ENCODE measurements at places on chromosomes 6 and 20.

DNA sequence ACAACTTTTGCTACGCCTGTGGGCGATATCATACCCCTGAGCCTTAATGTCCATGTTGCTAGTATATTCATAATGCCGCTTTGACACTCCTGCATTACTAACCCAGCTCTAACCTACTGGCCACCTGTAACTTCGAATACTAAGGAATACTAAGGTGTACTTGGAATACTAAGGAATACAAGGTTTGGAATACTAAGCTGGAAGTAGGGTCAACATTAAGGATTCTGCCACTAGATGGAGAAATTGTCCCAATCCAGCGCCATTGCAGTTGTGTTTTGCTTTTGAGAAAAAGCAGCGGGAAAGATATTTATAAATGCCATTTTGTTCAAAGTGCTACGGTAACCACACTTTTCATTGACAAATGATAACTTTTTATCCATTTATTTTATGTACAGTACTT lies 10.7 kb downstream of the TBXT start:
- no peak for DNase-seq

GRCh38 chr6:32111424-32112066 lies 2.4 kb upstream of the TNXB start:
- DNase-seq: no peak

DNA sequence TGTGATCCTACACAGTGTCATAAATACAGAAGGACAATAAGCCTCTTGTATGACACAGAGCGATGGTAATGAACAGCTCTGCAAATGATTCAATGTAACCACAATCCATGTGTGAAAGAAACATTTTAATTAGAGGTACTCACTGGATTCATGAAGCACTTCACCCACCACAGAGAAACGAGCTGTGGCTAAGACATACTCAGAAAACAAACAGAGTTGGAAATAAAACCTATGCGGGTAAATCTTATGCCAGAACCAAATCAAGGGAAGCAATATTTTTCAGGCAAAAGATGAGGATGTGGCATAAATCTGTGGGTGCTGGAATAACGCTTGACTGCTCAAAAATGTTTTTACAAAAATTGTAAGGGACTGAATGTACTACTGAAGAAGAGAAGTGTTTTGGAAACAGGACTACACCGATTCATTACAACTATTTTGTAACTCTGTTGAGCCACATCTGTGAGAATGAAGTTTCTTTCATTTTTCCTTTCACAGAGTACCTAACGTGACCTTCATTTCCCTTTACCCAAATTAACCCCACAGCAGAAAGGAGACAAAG lies 112.1 kb downstream of the WDR27 start:
- DNase-seq: no peak

DNA sequence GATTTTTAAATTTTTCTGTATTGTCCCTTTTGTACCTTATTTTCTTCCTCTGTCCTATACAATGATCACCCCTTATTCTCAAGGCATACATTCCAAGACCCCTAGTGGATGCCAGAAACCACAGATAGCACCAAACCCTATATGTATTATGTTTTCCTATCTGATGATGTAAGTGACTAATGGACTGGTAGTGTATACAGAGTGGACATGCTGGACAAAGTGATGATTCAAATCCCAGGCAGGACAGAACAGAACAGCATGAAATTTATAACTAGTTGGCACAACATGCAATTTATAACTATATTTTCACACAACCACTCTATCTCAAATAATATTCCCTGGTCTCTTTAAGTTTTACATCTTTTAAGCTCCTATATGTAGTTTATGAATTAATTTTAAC lies 205.6 kb upstream of the FLRT3 start:
- DNase-seq: no peak

DNA sequence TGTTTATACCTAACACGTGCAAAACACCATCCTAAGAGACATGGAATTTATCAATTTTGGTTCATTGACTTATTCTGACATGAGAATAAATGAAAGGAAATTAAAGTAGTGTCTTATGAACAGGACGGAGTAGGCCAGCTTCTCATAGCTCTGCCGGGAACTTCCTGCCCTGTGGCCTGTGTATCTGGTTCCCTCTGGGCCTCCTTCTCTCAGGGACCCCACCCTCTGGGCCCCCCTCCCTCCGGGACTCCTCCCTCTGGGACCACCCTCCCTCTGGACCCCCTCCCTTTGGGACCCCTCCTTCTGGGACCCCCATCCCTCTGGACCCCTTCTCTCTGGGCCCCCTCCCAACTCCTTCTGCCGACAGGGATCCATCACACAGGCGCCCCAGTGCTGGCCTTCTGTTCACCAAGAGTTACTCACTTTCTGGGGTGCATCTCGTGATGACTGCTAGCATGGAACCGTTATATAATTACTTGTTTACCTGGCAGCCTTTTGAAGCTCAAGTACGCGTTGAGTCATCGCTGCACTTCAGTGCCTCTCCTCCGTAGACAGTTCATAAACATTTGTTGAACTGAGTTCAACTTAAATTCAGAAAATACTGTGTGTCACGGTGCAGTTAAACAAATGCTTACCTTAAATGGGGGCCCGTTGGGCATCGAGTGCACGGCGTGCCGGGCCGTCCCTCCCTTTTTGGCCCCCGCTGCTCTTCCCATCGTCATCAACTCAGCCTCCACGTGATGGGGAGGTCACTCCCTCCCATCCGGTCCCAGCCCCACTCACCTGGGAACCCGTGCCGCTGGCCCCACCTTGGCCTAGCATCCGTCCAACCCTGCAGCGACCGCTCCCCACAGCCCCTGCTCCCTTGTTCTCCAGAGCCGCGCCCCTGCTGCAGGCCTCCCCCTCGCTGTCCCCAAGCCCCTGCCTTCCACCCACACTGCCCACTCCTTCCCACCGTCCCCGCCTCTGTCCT lies 8.1 kb downstream of the CCR6 start:
- DNase-seq: no peak

- DNase-seq: no peak
Observed at GRCh38 chr20:25014816-25015215, 22.3 kb upstream of the APMAP start.

DNA sequence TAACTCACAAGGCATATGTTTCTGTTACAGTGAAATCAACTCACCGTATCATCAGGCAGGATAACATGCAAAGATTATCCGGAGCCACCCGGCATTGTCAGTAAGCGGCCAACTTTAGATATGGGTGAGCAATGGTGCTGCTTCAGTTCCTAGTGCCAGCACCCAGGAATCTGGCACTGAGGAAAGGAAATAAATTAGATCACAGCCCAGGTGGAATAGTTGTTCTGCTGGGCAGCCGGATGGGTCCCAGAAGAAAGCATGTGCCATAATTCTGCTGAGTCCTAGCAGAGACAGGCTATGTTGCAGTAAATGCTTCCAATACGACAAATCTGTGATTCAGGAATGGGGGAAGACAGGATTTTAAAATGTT lies 183.6 kb upstream of the SPTLC3 start:
- DNase-seq: no peak

DNA sequence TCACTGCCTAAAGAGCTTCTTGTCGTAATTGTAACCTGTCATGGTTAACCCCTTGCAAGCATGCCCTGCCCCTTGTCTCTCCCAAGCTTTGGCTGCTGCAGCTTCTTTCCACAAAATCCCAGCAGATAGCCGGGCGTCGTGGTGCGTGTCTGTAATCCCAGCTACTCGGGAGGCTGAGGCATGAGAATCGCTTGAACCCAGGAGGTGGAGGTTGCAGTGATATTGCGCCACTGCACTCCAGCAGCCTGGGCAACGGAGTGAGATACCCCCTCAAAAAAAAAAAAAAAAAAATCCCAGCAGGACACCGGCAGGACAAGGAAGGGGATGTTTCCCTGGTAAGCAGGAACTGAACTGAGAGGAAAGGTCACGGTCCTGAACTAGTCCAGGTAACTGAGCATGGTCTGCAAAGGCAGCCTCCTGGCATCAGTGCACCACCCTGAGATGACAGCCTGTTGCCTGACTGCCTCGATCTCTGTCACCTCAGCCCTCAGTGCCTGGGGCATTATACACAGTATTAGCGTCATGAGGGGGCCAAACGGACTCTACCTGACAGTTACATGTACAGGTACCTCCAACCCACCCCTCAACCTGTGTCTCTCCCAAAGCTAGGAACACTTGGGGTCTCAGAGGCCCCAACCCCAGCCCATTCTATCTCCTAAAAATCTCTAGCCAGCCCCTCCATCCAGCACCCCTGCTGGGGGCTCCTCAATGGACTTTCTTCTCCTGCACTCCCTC lies 1.8 kb downstream of the LZTS3 start:
- no peak for DNase-seq

GRCh38 chr20:62394248-62395245 lies 7.6 kb downstream of the RPS21 start:
- no peak for DNase-seq

DNA sequence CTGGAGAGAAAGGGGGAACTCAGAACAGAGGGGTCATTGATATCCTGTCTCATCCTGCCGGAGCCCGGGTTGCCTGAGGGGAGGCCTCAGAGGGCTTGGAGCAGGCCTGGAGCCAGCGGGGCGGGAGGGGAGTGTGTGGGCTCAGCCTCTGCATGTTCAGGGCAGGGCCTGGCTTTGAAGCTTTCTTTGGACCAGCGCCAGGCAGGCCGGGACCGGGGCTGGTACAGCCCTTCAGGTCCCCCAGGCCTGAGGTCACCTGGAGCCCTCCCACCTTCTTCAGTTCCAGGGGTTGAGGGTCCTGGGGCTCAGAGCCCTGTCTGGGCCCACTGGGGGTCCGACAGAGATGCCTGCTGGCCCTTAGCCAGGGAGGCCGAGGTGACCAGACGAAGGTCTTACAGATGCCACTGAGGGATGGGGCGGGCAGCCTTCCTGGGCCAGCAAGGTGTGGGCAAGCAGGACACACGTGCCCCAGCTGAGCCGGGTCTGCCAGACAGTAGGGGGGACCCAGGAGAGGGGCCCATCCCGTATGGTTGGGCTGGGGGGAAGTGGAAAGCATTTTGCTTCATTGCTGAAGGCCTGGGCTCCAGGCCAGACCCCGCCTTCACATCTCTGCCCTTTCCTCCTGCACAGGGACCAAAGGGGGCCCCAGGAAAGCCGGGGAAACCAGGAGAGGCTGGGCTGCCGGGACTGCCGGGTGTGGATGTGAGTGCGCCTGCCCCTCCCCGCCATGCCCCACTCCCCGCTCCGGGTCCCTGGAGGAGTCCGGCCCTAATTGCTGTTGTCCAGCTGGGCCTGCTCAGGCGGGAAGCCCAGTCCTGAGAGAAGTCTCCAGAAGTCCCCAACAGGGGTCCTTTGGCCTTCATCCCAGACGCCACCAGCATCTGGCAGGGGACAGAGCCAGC lies 2.0 kb downstream of the COL9A3 start:
- DNase-seq: no peak

GRCh38 chr6:135617222-135617621 lies 119.7 kb upstream of the AHI1 start:
- DNase-seq: no peak

- DNase-seq: no peak
Observed at GRCh38 chr6:87164004-87164403, 8.6 kb downstream of the ZNF292 start.

DNA sequence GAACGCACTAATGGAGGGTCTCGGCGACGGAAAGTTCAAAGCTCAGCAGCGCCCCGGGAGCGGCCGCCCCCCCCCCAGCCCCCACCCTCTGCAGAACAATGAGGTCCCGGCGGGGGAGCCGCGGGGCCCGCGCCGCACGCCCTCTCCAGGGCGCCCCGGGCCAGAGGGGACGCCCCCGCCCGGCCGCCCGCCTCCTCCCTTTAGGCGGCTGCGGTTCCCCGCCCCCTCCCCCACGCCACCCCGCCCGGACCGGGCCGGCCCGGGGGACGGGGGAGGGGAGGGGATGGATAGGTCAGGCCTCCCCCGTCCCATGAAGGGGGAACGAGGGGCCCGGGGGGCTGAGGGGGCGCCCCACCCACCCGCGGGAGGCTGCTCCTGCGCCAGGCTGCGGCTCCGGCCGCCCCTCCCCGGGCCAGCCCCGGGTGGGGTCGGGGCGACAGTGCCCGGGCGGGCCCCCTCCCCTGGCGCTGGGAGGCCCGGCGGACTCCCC lies 1.5 kb downstream of the NOL4L start:
- no peak for DNase-seq

GRCh38 chr6:14038467-14039437 lies 78.8 kb upstream of the CD83 start:
- DNase-seq: no peak

- peak; percentile 90 for DNase-seq
Observed at GRCh38 chr20:50980071-50980681, 21.6 kb downstream of the MOCS3 start.

- DNase-seq: no peak
Observed at GRCh38 chr20:50774515-50774914, 20.3 kb upstream of the BCAS4 start.

GRCh38 chr6:15675536-15676220 lies 12.8 kb upstream of the DTNBP1 start:
- DNase-seq: no peak

- no peak for DNase-seq
Observed at GRCh38 chr6:96391776-96392360, 129.7 kb upstream of the UFL1 start.

GRCh38 chr6:96227135-96227534 lies 211.4 kb downstream of the FUT9 start:
- no peak for DNase-seq

DNA sequence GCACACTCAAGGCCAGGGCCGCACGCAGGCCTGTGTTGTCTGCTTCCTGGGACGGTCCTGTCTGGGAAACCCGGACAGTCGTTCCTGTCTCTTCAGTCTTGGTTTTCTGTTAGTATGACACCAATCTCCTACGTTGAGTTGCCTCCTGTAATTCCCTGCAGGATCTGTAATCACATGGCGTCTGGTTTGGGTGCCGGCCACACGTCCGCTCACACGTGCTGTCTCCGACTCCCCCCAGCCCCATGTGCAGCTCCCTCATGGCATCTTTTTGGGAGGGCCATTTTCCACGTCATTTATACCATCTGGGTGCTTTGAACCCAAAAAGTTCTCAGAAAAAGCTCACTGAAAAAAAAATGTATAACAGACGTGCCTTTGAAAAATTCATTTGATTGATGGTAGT lies 23.2 kb downstream of the DLL1 start:
- no peak for DNase-seq

- DNase-seq: peak; percentile 32
Observed at GRCh38 chr6:36594816-36595643, 868 bp downstream of the SRSF3 start.

GRCh38 chr6:56168596-56168995 lies 78.8 kb downstream of the COL21A1 start:
- DNase-seq: no peak

DNA sequence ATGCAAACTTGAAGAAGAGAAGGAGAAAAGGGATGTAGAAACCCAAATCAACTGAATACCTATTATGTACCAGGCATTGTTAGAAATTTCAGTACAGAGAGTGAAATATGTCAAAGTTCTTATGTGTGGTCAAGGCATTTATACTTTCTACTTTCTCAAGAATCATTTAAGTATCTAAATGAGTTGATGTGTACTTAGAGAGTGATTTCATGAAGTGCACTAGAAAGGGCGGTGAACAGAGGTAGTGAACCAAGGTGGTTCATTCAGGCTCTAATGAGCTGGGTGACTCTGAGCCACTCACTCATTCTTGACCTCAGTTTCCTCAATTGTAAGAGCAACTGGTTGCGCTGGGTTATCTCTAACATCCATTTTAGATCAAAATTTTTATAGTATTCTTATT lies 3.3 kb downstream of the PDE7B start:
- DNase-seq: no peak
